ENCODE measurements at places on chromosomes 3 and 15. TPM values are rescaled to one million over a fixed set of nuclear protein-coding genes. Genes with fewer than 3 reads are reported as not detected.

Gene ACSBG1
- not detected for total RNA-seq

Gene CLDN16
- total RNA-seq: not detected

Gene DLL4
- total RNA-seq: 15.3 TPM

DNA sequence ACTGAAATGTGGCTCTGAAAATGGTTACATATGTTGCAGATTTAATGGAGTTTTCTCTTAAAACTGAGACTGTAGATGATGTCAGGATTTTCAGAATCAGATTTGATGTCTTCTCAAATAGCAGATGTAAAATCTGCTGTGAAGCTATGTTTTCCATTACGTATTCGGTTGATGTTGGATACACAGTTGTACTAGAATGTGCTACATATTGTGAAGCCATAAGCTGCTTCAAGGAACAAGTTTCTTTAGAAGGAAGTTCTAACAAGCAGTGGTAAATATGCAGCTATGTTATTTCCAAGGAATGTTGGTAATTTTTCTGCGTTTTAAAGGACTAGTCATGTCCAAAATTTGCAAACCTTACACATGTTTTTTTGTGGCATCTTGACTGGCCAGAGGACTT, 197.7 kb downstream of the RBMS3 start:
- H3K27ac ChIP-seq: no peak overlapping the region
- no peaks in the 10 kb centered on the region for H3K4me1 ChIP-seq
- no peaks in the 10 kb centered on the region for H3K36me3 ChIP-seq
- no peaks in the 10 kb centered on the region for H3K27me3 ChIP-seq

- H3K4me1 ChIP-seq: no peaks in the 10 kb centered on the region
- H3K4me3 ChIP-seq: no peak overlapping the region
- H3K27me3 ChIP-seq: no peaks in the 10 kb centered on the region
- H3K36me3 ChIP-seq: no peaks in the 10 kb centered on the region
- DNase-seq: no peak
These were observed 27.2 kb upstream of the ADAMTS7 start for GRCh38 chr15:78838489-78838888.

GRCh38 chr3:2968475-2968874, 141.7 kb downstream of the IL5RA start:
- DNase-seq: no peak
- no peak overlapping the region for H3K27ac ChIP-seq
- H3K27me3 ChIP-seq: no peaks in the 10 kb centered on the region
- no peaks in the 10 kb centered on the region for H3K4me1 ChIP-seq

GRCh38 chr3:158337110-158337509, 227.2 kb downstream of the RSRC1 start:
- H3K36me3 ChIP-seq: no peaks in the 10 kb centered on the region
- no peak overlapping the region for H3K27ac ChIP-seq

DNA sequence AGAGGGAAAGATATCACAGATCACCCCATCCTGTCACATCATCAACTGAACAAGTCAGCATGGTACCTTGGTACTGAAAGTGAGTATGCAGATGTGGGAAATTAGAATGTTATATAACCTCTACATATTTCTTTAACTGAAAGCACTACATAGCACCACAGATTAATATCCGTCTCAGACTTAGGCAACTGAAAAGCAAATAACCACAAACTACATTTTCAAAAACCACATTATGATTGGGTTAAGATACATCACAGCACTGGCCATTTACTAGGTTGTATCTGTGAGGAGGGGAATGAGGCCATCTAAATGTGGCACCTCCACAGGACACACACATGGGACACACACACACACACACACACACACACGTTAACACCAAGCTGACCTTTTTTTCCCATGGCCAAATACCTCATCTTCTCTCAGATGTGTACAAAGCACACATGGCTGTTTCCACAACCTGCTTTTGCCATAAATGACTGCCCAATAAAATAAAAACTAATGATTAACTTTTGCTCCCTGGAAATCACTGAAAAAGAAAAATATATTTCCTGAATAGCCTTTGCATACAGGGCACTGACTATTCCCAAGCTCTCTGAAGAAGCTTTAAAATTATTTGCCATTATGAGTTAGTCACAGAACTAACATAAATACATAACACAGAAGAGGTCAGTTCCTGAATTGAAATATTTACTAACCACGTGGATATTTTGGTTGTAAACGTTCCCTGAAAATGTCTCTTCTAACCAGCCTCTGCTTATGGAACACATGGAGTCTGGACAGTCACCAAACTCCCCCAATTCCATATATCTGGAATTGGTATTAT, 60.1 kb downstream of the SUMF1 start:
- no peaks in the 10 kb centered on the region for H3K27me3 ChIP-seq
- H3K4me1 ChIP-seq: no peaks in the 10 kb centered on the region
- no peak for DNase-seq

DNA sequence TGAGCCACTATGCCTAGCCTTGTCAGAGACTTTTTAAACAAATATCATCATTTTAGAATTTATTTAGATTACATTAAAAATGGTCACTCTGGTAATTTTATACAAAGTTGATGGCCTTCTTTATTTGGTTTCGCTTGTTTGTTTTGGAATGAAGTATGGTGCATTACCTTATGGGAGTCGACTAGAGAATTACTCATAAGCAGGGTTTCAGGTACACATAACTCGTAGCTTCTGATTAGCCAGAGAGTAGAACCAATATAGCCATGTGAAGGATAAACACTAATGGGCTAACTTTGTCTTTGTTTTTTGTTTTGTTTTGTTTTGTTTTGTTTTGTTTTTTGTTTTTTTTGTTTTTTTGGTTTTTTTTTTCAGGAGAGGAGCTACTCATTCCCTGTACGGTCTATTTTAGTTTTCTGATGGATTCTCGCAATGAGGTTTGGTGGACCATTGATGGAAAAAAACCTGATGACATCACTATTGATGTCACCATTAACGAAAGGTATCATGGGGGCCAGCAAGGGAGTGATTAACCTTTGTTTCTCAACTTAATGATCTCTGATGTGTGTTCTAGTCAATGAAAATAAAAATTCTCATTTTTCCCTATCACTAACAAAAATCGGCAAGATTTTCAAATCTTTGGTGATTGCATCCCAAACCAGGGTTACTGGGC, 113.2 kb downstream of the IL1RAP start:
- no peak overlapping the region for H3K4me3 ChIP-seq
- H3K36me3 ChIP-seq: no peaks in the 10 kb centered on the region
- no peak overlapping the region for H3K27ac ChIP-seq
- H3K4me1 ChIP-seq: no peaks in the 10 kb centered on the region

Data from Peyer's patch (tissue), 4 donors.